OCI-M1 (cell line): ENCODE measurements at places on chromosomes 5 and 9.
A peak's percentile ranks its signal among the peaks of the same experiment; 100 is the strongest.

DNA sequence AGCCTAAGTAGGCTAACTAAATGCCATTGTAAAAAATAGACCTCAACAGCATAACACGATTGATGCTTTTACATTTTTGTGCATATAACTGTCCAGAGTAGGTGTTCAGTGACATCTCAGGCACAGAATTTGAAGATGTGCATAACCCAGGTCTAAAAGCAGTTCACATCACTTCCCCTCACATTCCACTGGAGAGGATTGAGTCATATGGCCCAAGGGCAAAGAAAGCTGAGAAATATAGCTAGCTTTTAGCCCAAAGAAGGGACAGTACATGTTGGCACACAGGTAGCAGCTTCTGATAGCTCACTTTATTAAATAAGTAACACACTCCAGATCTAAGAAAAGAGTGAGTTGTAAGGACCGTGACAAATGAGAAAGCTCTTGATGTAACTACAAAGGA lies 2259.5 kb upstream of the WWC1 start:
- DNase-seq, result no peak

DNA sequence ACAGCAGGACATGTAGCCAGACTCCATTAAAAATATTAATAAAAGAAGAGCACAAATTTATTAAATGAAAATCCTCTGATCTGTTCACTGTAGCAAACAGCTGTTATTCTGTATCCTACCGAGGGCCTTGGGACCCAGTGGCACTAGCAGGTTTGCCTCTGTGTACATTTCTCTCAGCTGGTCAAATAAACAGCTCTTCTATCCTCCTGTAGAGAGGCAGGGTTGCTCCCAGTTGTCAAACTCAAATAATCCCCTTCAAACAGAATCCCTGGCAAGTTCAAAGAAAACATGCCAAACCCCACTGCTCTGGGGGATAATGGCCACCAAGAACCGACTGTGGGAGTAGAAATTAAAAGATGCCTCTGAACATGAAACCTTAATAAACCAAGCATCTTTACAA lies 1262.0 kb upstream of the DMAC1 start:
- no peak for DNase-seq

- DNase-seq, result no peak
Observed at GRCh38 chr9:16501141-16501540, 369.3 kb downstream of the BNC2 start.

DNA sequence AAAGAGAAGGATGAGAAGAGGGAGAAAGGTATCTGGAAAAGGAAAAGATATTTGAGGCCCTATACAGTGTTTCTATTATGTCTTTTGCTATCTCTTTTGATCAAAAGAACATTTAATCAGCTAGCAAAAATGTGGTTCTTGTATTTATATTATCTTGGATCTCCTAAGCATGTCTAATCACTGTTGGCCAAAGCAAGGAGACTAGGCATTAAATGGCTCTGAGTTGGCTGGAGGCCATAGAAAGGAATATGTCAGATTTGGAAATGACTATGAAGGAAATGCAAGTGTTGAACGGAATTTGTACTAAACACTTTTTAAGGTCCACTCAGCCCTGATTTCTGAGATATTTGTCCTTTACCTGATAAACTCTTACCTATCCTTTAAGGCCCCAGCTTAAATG lies 22.4 kb upstream of the THG1L start:
- DNase-seq, result no peak

DNA sequence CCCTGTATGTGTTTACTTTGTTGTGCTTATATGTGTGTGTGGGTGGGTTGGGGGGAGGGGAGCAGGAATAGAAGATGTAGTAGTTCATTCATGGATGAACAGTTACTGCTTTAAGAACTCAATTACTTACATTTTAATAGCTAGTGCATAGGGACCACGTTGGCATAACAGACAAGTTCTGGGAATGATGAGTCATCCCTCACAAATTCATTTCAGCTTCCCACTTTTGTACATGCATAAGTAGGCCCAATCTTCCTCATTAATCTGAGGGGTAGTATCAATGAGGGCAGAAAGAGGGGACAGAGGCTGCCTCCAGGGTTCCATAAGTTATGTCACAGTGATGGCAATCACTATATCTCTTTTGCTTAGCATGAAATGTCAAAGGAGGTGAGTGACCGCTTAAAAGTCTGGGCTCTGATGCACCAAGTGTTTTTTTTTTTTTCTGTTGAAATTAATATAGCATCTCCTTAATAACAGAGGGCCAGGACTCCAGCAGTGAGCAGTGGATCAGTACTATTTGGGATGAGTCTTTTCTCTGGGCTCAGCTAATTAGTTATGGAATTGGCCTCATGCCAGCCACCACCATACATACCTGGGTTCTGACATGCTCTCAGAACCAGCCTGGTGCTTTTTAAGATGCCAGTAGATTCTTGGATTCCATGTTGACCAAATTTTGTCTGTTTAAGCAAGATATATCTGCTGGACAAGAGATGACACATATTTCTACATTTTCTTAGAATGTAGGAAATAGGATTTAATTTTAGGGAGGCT lies 37.1 kb downstream of the PRDM6 start:
- DNase-seq, result peak; percentile 23

- no peak for DNase-seq
Observed at GRCh38 chr5:76000582-76000981, 82.6 kb upstream of the SV2C start.

DNA sequence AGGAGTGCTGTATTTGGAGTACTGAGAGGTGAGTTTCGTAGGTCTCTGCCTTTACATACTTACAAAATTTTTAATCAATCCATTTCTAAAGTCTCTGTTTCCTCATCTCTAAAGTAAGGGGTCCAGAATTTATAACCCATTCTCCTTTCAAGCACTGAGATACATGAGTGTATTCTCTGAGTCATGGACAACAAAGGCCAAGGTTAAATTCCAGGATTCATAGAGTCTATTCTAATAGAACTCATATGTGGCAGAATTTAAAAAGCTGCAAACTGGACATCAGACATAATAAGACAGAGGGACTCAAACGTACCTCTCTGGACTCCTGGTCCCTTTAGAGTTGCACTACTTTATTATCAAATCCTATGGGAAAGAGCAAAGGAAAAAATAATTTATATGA lies 112.5 kb upstream of the SLIT3 start:
- no peak for DNase-seq

GRCh38 chr9:33153666-33154065 lies 13.5 kb downstream of the B4GALT1 start:
- no peak for DNase-seq

DNA sequence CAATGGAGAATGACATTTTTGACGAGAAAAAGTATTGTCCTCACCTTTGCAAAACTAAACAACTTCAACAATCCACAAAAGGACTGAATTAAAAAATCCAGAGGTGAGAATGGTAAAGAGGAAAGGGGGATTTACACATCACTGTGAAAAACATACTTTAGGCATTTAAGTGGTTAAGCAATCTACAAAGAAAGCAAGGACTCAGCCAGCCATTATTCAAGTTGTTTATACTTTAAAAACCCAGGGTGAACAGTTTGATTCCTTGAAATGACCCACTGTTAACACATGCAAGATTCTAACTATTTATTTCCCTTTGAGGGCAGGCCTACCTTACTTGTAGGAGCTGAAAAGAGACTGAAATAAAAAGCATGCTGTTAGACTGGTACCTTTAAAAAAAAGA lies 29.3 kb downstream of the TUT7 start:
- no peak for DNase-seq

- DNase-seq, result no peak
Observed at GRCh38 chr5:173035904-173036707, 20.0 kb upstream of the CREBRF start.

GRCh38 chr5:56160723-56161438 lies 72.2 kb downstream of the ANKRD55 start:
- no peak for DNase-seq

DNA sequence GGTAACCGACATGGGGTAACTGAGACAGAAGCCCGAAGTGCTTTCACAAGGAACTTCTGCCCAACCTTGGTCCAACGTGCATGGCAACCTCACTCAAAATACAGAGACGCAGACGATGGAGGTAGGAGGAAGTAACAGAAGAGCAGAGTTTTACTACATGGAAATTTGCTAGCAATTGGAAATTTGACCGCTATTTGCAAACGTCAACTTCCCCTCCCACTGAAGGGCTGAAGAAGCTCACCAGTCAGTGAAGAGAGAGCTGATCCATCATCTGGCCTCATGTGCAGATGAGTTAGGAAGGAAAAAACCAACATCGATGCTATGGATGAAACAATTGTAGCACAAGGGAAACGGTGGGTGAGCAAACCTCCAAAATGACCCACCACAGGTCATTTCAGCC lies 196.7 kb downstream of the RGS3 start:
- no peak for DNase-seq

DNA sequence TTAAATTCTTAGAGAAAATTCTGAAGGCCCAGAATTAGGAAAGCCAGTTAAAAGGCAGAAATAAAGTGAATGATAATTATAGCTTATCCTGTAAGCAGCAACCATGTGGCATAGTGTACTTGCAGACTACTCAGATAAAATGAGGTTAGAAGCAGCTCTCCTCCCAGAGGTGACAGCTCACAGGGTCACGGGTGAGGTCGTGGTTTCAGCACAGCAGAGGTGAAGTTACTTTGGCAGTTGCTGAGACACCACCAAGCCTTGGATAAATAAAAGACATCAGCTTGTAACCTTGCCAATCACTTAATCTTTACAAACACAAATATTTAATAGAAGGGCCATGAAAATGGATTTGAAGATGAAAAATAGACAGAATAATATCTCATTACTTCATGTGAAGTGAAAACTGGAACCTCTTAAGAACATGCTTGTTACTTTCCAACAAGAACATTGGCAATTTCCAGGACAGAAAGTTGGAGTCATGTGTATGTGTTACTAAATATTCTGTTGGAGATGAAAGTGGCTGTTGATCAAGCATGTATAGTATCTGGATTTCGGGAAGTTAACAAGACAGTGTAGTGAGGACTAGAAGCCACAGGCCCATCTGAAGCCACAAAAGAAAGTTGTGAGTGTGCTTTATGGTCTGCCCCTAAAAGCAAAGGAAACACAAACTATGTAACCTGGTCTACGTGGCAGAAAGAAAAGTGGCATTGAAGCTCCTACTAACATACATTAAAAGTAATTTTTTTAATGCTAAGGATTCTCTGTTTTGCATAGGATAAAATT lies 134.4 kb downstream of the ERCC6L2 start:
- DNase-seq, result peak; percentile 65

DNA sequence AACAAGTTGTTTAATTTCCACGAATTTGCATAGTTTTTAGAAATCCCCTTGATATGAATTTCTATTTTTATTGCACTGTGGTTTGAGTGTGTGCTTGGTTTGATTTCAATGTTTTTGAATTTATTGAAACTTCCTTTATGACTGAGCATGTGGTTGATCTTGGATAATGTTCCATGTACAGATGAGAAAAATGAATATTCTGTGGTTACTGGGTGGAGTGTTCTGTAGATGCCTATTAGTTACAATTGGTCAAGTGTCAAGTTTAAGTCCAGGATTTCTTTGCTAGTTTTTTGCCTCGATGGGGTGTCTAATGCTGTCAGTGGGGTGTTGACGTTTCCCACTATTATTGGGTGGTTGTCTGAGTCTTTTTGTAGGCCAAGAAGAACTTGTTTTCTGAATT lies 319.5 kb upstream of the ACTBL2 start:
- no peak for DNase-seq

DNA sequence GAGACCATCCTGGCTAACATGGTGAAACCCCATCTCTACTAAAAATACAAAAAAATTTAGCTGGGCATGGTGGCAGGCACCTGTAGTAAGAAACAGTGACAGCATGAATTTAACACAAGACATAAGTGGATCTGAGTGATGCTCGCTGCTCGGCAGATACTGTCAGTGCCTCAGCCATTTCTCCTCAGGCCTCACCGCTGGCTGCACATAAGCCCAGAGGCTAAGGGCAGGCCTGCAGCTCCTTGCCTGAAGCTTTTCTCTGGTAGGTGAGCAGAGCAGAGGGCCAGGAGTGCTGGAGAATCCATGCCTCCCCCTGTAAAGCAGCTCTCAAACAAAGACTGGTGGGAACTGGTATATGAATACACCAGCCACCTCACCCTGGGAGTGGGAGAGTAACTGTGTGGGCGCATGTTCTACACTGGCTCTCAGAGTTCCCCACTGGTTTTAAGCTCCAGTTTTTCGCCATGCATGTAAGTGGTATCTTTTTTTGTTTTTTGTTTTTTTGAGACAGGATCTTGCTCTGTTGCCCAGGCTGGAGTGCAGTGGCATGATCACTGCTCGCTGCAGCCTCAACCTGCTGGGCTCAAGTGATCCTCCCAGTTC lies 10.3 kb upstream of the CD72 start:
- no peak for DNase-seq

DNA sequence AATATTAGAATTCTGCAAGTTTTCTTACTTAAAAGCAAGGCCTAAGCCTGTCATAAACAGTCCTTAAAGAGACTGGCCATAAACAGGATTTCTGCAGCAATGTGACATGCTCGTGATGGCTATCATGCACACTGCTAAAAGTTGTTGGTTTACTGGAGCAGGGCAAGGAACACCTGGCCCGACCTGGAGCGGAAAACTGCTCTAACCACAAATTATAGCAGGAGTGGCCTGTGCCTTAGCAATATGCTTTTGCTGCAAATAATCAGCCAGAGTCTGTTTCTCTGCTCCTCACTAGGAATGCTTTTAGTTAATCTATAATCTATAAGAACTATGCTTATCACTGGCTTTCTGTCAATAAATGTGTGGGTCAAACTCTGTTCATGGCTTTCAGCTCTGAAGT lies 322.9 kb upstream of the RPS23 start:
- no peak for DNase-seq

GRCh38 chr5:166509085-166509484 lies 1782.4 kb upstream of the WWC1 start:
- peak; percentile 39 for DNase-seq

DNA sequence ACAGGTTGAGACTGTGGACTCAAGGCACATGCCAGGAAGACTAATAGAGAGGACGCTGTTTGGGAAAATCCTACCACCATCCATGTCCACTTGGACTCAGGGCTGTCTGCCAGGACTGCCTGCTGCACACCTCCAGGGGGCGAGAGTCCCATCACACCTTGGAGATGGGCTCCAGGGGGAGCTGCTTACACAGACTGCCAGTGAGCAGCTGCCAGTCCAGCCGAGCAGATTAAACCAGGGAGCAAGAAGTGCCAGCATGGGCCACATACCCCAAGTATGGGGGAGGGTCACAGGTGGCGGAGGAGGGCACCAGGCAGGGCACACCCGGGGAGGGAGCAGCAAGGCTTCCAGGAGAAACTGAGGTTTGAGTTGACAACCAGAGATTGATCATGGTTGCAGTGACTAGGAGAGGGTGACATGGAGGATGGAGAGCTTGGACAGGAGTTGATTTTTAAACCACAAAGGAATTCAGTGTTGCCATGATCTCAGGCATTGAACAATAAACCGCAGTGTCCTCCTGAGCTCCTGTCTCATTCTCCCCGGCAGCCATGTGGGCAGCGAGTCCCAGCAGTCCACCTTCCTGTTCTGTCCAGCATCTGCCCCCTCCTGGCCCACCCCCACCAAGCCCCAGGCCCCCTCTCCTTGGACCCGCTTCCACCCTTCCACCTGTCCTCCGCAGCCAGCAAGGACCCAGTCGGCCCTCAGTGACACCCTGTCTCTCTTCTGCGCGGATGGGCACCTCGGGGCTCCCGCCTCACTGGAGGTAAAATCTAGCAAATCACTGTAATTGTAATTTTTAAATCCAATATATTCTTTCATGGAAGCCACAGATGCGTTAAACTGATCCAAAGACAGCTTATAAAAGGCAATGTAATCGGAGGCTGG lies 3.1 kb upstream of the VAV2 start:
- peak; percentile 31 for DNase-seq

GRCh38 chr9:136617746-136618579 lies 44.8 kb upstream of the EGFL7 start:
- DNase-seq, result no peak

GRCh38 chr5:139190125-139190524 lies 8.0 kb downstream of the SIL1 start:
- DNase-seq, result no peak

- DNase-seq, result no peak
Observed at GRCh38 chr9:34826999-34827538, 117.1 kb upstream of the CCL21 start.
